ENCODE measurements at places on chromosomes 4 and X. TPM values are rescaled to one million over a fixed set of nuclear protein-coding genes. Genes with fewer than 3 reads are reported as not detected.

The PDE5A gene
- 5.8 TPM for total RNA-seq

DNA sequence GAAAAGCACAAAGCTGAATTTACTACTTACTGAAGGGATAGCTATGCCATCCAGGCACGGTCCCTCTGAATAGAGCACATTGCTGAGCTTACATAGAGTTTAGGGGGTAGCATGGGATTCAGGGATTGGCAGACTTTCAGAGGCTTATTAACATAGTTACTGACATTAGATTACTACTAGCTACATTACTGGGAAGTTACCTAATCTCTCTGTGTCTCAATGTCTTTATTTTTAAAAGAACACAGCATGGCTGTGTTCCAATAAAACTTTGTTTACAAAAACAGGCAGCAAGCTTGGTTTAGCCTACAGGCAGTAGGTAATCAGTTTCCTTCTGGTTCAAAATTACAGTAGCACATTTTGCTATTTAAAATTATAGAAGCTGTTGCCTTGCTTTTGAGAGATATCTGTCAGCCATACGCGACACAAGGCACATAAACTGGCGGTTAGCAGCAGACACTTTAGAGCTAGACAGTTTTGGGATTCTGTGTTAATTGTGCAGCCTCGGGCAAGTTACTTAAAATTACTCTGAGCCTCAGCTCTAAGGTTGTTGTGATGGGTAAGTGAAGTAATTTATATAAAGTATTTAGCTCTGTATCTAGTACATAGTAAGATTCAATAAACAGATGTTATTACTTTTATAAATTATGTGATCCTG lies 6.9 kb downstream of the KLHL8 start:
- DNase-seq = no peak

- DNase-seq = no peak
Observed at GRCh38 chrX:65203545-65203944, 227.3 kb upstream of the ZC4H2 start.

DNA sequence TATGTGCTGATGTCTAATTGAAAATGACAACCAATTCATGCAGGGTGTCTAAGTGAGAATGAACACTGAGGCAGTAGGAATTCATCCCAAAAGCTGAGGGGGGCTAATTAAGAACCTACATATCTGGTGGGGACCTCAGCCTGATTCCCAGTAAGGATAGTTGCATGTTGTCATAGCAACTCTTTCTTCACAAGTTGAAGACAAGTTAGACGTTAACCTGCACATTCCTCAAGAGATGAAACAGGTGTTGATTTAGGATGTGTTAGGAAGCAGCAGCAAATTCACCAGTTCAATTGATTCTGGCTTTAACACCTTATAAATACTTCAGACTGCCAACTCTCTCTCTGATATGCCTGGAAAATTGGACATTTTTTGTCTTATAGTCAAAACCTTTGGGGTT lies 7.3 kb downstream of the FNIP2 start:
- no peak for DNase-seq

DNA sequence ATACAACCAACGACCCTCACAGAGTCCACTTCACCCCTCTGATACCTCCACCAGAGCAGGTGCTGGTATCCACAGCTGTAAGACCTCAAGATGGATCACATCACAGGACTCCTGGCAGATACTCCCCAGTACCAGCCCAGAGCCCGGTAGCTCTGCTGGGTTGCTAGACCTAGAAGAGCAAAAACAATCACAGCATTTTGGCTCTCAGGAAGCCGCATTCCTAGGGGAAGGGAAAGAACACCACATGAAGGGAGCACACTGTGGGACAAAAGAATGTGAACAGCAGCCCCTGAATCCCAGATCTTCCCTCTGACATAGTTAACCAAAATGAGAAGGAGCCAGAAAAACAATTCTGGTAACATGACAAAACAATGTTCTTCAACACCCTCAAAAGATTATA lies 303.1 kb upstream of the GRIA3 start:
- no peak for DNase-seq

DNA sequence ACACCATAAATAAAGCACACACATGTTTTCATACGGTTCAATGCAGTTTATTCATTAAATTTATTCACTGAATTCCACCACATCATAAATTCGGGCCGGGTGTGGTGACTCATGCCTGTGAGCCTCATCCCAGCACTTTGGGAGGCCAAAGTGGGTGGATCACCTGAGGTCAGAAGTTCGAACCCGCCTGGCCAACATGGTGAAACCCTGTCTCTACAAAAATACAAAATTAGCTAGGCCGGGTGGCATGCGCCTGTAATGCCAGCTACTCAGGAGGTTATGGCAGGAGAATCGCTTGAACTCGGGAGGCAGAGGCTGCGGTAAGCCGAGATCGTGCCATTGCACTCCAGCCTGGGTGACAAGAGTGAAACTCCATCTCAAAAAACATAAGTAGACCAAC lies 131.6 kb downstream of the PDS5A start:
- DNase-seq = no peak

- DNase-seq = no peak
Observed at GRCh38 chr4:155122382-155122781, 86.1 kb upstream of the NPY2R start.

The CHST7 gene
- 50.5 TPM for total RNA-seq

The NSG1 gene
- 14.4 TPM for total RNA-seq

DNA sequence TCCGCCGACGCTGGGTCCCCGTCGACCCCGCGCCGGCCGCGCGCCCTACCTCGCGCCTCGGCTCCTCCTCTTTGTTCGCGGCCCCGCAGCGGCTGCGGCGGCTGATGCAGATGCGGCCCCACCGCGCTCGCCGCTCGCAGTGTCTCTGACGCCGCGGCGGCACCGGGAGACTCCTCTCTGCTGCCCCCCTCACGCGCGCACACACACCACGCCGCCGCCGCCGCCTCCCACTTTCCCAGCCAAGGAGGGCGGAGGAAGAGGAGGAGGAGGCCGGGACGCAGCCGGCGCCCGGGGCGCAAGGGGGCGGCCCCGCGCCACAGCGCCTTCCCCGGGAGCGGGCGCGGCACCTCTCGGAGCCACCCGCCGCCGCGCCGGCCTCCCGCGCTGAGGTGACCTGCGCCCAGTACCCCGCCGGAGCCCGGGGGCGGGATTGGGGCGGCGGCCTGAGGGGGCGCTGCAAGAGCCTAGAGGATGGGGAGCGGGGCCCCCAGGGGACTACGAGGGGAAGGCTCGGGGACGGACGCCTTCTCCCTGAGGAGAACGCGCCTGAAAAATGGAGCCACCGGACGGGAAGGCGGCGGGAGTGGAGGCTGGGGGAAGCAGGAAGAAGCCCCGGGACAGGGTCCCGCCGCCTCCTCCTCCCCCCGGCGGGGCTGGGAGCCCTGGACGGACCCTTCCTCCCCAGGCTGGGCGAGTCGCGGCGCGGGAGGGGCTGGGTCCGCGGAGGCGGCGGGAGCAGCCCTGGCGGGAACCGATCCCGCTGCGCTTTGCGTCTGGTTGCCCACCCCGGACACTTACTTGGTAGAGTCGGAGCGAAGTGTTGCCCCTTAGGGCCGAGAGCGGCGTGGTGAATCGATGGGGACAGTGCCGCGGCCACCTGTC lies at the start of gene SH3RF1:
Gene SH3RF1, minus strand, starts transcription at position 147 of the 882 bp plus-strand sequence. CDS start 1,744 bp downstream, outside the sequence.
- peak; percentile 87 for DNase-seq

DNA sequence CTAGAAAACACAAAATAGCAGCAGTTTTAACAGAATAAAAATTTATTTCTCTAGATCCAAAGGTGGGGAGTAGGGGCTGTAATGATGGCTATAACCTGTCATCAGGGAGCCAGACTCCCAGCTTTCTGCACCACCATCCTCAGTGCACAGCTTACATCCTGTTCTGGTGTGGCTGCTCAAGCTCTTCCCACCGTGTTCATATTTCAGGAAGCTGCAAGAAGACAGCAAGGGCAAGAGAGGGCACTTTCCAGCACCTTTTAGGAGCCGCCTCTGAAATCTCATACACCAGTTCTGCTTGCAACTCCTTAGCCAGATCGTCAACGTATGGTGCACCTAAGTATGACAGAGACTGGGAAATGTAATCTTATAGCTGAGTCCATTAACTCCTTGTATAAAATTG lies 253.7 kb downstream of the CENPC start:
- DNase-seq = no peak

- no peak for DNase-seq
Observed at GRCh38 chr4:85391589-85392410, 83.2 kb upstream of the ARHGAP24 start.
